Activated CD8-positive, alpha-beta T cell treated with anti-CD3 and anti-CD28 coated beads, Interleukin-2, amount 10 ng/mL, durations not matched to agents 7 days and 5 days (primary cell): ENCODE measurements at places on chromosomes 4 and X.

DNA sequence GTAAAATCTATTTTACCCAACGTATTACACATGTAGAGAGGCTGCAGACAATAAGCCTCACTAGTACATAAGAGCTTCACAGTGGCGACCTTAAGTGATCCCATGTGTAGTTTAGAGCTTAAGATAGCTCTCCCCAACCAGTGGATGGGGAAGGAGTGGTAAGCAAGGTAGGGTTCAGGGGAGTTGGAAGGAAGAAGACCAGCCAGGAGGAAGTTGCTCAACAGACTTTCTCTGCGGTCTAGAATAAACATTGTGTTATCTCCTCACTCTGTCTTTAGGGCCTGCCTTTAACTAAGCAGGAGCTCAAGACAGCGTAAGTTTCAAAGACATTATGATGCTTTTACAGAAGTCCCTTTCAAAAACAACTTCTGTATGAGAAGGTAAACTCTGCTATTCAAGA, 16.8 kb downstream of the MEPE start:
- no peak for DNase-seq

- no peak for DNase-seq
These were observed 20.8 kb downstream of the FGFRL1 start for GRCh38 chr4:1031956-1032795.

DNA sequence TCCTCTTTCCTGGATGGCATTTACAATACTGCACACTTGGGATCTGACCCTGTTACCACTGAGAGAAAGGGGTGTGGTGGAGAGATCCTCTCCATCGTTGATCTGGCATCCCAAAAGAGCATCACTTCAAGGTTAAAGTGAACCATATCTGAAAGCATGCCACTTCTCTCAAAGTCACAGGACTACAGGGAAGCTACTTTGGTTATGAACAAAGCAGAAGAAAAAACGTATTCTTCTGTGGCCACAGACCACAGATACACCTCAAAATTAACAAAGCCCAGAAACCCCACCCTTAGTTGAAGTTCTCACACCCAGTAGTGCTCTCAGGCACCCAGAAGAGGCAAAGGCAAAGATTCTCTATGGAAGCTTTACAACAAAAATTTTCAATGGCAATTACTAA, 108.3 kb downstream of the JADE1 start:
- peak; percentile 59 for DNase-seq

GRCh38 chrX:119809185-119809666, 17.8 kb upstream of the RPL39 start:
- no peak for DNase-seq

DNA sequence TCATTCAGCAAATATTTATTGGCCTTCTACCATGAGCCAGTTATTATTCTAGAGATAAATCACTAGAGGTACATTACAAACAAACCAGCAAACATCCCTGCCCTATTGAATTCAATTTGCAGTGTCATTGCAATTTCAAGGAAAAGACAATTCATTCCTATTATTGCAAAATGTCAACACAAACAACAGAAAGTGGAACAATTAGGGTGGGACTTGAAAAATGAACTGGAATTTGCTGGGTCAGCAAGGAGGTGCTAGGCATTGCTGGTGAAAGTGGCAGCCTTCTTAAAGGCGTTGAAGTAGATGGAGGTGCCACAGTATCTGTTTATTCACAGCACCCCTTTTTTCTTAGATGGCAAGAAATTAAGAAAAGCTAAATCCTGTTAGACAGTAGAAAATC, 224.0 kb upstream of the BMP3 start:
- DNase-seq = no peak

DNA sequence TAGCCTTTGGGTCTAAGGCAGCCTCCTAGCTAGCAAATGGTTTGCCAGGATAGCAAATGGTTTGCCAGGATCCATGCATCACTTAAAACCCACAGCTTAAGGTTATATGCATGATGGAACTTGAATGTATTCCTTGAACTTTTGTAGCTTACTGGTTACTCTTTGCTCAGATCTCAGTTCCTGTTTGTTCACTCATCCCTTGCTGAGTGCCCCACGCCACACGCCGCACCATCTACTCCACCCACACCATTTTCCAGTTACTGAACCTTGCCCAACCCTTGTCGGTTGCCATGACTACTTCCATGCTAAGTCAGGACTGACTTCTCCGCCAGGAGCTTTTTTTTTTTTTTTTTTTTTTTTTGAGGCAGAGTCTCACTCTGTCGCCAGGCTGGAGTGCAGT, 29.5 kb upstream of the XIAP start:
- DNase-seq = no peak

DNA sequence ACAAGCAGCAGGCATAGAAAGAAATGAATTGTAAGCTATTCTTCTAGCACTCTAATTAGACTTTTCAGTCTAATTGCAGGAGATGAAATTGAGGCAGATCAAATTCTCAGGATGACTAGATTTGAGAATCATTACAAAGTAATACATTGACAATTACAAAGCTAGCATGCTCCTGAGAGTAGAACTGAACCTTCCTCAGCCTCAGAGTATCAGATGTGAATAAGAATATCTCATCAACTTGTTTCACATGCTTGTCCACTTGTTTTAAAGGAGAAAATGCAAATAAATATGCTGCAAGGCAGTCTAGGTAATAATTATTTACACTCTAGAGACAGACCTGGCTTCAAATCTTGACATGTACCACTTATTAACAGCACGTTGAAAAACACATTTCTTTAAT, 491.0 kb upstream of the MAGEB2 start:
- DNase-seq = no peak

GRCh38 chrX:129738466-129739308, at the start of gene XPNPEP2:
XPNPEP2 (plus strand) TSS chrX:129738979; CDS start chrX:129739214, 235 bp downstream.
- DNase-seq = no peak

DNA sequence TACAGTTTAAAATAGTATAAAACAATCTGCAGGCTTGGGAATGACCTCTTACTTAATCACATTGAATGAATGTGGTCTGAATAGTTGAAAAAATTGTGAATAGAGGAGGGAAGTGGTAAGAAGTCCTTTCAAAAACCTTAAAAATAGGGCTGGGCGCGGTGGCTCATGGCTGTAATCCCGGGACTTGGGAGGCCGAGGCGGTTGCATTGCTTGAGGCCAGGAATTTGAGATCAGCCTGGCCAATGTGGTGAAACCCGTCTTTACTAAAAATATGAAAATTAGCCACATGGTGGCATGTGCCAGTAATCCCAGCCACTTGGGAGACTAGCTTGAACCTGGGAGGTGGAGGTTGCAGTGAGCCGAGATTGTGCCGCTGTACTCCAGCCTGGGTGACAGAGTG, 36.5 kb downstream of the HERC3 start:
- DNase-seq = no peak

DNA sequence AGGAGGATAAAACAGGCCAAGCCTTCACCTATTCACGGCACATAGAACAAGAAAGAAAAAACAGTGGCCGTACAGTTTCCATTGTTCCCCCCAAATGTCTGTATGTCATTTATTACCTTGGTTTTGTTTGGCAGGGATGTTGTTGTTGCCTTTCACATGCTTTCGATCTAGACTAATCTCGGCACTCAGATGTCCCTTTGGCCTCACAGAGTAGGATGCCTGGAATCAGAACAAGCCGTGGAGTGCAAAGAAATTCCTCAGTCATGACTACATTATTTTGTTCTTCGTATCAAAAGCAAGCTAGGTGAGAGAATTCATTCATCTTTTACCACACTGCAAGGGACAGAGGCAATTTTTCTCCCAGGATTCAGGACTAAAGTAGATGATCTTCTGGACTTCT, 106.9 kb downstream of the SMIM20 start:
- DNase-seq = no peak

DNA sequence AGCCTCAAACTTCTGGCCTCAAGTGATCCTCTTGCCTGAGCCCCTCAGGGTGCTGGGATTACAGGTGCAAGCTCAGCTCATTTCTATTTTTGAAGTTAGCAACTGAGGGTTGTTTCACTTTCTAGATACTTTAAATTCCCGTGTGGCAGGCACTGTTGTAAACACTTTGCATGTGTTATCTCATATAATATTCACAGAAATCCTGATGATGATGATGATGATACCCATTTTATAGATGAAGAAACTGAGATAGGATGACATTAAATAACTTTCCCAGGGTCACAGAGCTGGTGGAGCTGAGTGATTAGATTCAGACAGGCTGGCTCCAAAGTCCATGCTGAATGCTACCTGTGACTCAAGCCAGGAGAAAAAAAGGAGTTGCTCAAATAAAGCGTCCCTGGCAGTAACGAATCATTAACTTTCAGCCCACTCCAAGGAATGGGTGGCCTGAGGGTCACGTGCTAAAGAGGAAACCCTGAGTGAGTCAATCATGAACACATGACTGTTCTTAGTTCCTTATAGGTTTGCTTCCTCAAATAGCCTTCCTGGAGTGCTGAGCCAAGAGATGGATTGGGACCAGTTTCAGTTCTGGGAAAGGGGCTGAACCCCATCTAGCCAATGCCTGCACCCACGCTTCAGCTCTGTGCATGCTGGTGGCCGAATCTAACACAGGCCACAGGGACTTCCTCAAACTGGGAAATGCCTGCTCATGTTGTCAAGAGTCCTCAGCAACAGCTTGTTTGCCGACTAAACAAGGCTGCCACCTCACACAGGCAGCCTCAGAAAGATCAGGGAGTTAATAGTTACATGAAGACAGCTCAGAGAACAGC, 52.8 kb downstream of the RBM47 start:
- no peak for DNase-seq

- no peak for DNase-seq
These were observed 19.1 kb upstream of the ZXDA start for GRCh38 chrX:57929373-57929772.

- DNase-seq = no peak
These were observed 1.5 kb downstream of the MAN2B2 start for GRCh38 chr4:6576512-6576911.

DNA sequence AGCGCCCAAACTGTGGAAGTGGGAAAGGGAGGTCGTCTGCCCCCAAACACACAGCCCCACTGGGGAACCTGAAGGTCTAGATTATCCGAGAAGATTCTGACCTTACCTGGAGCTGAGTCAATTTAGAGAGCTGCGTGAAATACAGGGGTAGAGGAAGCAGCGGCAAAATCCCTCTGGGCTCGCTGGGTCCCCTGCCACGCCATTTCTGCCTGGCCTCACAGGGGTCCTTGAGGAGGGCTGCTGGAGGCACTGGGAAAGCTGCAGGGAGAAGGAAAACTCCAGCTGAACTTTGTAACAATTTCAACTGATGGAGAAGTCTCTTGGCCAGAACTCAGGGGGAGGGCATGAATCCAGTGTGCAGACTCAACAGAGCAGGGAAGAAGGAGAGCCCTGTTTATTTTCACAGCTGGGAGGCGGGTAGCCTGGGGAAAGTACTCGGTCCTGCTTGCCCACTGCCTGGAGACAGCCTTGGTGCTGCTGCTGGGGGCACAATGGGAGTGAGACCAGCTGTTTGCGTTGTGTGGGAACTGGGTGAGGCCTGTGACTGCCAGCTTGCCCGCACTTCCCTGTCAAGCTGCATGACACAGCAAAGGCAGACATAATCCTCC, 93.2 kb upstream of the MAPK10 start:
- no peak for DNase-seq

GRCh38 chr4:34964613-34965012, 1279.7 kb downstream of the ARAP2 start:
- no peak for DNase-seq

GRCh38 chrX:49627086-49627777, 28.4 kb downstream of the GAGE1 start:
- DNase-seq = peak; percentile 35

GRCh38 chrX:120380699-120381098, 18.8 kb downstream of the ATP1B4 start:
- DNase-seq = peak; percentile 41

GRCh38 chrX:72663737-72664136, 50.4 kb downstream of the PHKA1 start:
- DNase-seq = no peak

DNA sequence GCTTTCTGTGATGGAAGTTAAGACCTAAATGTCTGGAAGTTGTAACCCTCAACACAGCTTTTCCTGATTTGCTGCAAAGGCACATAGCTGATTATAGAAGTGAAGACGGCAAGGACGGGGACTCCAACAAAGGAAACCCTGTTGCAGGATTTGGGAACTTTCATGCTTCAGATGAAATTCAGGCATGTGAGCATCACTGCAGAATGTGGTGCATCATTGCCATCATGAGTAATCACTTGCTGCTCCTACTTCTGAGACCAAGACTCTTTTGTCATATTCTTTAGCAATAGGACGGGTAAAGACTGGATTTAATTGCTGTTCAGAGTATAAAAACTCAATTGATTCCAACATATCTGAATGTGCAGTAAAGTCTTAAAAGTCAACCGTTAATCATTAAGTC, 35.8 kb downstream of the YIPF6 start:
- no peak for DNase-seq

DNA sequence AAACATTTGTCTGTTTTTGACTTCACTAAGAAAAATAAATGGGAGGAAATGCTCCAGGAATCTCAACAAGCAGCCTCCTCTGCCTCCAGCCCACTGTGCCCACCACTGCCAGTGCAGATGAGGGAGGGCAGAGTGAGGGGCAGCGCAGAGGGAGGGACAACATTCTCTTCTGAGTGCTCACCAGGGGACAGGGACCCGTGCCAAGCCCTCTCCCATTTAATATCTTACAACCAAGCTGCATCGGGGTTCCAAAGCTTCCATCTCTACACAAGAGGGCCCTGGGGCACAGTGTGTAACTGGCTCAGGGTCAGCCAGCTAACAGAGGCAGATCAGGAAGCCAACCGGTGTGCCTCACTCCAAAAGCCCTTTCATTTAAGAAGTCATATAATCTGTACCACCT, 120.4 kb downstream of the NSUN7 start:
- no peak for DNase-seq

GRCh38 chr4:74635074-74635473, 159.2 kb downstream of the BTC start:
- no peak for DNase-seq

GRCh38 chrX:74923942-74924448, 1.3 kb downstream of the NEXMIF start:
- DNase-seq = peak; percentile 21

GRCh38 chr4:80141543-80141942, 55.8 kb upstream of the PRDM8 start:
- DNase-seq = no peak

- no peak for DNase-seq
These were observed 19.5 kb downstream of the SAT1 start for GRCh38 chrX:23802431-23802830.
